Omental fat pad (tissue), 4 donors: ENCODE measurements at places on chromosomes 1 and 21. TPM values are rescaled to one million over a fixed set of nuclear protein-coding genes. Genes with fewer than 3 reads are reported as not detected.

- DNase-seq, result no peak
These were observed 20.8 kb upstream of the SDC3 start for GRCh38 chr1:30929135-30929889.

- DNase-seq, result no peak
These were observed 21.1 kb upstream of the LAMC2 start for GRCh38 chr1:183164963-183165362.

Gene PKNOX1
- total RNA-seq, result 27.7 TPM

- DNase-seq, result no peak
These were observed 56.6 kb upstream of the VTCN1 start for GRCh38 chr1:117267232-117267774.

DNA sequence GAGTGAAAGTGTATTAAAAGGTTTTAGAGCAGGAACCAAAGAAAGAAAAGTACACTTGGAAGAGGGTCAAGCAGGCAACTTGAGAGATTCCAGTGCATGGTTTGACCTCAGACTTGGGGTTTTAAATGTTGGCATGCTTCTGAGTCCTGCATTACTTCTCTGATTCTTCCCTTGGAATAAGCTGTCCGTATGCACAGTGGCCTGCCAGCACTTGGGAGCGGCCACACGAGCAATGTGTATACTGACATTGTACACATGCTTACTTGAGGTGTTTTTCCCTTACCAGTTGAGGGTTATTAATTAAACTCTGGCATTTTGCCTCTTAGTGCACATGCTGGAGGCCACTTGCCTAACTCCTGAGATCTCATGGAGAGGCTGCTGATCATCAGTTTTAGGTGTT is 786.6 kb upstream of the RGS18 start:
- DNase-seq, result no peak

GRCh38 chr21:25507522-25507921 is 99.8 kb downstream of the MRPL39 start:
- DNase-seq, result no peak

Gene SRGAP2C
- total RNA-seq, result 28.1 TPM

Gene SELENOF
- 120 TPM for total RNA-seq

- DNase-seq, result no peak
These were observed 3.1 kb downstream of the PTGFRN start for GRCh38 chr1:116912846-116913245.

DNA sequence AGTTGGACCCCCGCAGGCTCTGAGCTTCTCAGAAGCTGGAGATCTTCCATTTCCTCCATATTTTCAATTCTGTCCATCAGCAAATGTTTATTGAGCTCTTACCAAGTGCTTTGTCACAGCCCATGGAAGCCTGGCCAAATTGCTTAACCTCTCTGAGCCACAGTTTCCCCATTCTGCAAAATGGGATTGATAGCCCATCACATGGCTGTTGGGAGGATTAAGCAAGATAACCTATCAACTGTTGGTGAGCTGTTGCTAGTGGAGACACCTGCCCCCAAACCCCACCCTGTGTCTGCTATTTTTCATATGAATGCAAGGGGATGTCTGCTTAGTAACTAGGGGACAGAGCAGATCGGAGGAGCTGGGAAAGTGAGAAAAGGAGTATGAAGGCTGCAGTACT is 38.3 kb downstream of the CD34 start:
- DNase-seq, result no peak

DNA sequence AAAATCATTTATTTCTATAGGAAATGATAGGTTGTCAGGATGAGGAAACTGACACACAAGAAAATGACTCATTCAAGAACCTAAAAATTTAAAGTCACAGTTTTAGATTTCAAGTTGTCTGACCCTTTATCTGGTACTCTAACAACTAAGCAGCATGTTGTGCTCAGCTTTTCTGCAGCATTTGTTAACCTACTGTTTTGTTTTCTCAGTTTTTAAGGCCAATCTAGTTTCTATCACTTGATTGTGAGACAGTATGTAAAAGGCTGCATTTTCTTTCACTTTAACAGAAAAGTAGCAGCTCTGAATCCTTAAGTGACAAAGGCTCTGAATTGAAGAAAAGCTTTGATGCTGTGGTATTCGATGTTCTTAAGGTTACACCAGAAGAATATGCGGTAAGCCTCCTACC is 59.1 kb downstream of the RALGPS2 start:
- no peak for DNase-seq

GRCh38 chr1:115732316-115732715 is 36.2 kb downstream of the CASQ2 start:
- no peak for DNase-seq

DNA sequence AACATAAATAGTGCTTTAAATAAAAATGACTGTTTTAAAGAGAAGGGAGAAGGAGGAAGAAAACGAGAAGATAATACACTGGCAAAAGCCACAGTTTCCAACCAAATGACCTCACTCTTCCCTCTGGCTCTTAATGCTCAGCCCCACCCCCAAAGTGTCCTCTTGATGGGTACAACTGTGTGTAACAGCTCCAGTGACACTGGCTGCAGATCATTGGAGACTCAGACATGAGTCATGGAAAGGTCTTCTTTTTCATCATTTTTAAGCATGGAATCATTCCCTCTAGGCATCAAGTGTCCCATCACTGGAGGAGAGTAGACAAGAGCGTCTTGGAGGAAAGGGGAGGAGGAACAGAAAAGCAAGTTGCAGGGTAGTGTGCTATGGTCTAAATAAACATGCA is 333.0 kb downstream of the PAPPA2 start:
- DNase-seq, result no peak

Gene LEPR
- total RNA-seq, result 17.1 TPM

- DNase-seq, result no peak
These were observed 23.7 kb upstream of the PLPPR4 start for GRCh38 chr1:99240621-99241020.

Gene TNFRSF8
- 5.8 TPM for total RNA-seq

GRCh38 chr1:85677656-85678055 is 30.6 kb downstream of the ZNHIT6 start:
- DNase-seq, result no peak

Gene SV2A
- 0.48 TPM for total RNA-seq

GRCh38 chr1:167551362-167551761 is 2.2 kb downstream of the CREG1 start:
- DNase-seq, result no peak

DNA sequence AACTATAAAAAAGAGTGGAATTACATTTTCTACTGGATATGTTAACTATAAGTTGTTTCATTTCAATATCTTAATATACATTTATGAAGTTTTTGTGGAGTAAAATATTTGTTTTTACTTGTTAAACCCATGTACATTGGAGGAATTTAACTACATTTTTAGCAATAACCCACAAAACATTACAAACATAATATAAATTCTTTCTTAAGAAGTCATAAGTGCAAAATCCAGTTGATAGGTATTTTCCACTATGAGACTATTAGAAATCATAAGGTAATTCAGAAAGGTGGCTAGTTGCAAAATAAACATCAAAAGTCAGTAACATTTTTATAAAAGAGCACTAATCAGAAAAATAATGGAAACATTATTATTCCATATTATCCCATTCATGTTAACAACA is 73.9 kb upstream of the RRP15 start:
- DNase-seq, result no peak

DNA sequence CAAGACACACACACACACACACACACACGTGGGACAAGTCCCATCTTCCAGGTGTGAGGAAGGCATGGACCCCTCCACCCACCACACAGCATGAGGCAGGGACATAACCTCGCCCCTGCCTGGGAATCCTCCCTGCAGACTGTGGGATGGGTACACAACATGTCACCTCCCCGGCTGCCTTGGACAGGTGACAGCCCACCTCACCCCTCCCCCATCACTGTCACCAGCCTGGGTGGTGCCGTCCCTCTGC is 40.7 kb downstream of the AHDC1 start:
- no peak for DNase-seq

GRCh38 chr1:87346130-87346814 is 17.6 kb downstream of the LMO4 start:
- DNase-seq, result no peak

Gene PRR9
- not detected for total RNA-seq

GRCh38 chr1:199867601-199868000 is 159.9 kb upstream of the NR5A2 start:
- no peak for DNase-seq

GRCh38 chr1:7366955-7367665 is 404.0 kb upstream of the VAMP3 start:
- no peak for DNase-seq

GRCh38 chr1:239387304-239388158 is 1.2 kb downstream of the CHRM3 start:
- no peak for DNase-seq

DNA sequence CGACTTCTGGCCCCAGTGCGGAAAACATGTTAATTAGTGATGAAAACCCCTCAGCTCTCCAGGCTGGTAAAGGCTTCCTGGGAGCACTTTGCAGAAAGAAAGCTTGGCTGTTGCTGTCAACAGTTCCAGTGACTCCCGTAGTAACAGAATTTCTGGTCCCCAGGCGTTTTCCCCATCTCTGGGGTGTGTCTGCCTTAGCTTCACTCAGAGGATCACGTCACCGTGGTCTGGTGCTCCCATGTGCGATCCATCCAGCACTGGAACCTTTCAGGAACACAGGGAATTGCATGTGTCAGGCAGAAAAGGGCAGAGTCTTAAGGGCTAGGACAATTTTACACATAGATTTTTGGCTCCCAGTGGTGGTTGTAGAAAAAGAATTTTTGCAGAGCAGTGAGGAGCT is 470.4 kb upstream of the USP24 start:
- DNase-seq, result no peak

Gene HES2
- not detected for total RNA-seq

- no peak for DNase-seq
These were observed 648.3 kb upstream of the BRINP3 start for GRCh38 chr1:191125950-191126349.

DNA sequence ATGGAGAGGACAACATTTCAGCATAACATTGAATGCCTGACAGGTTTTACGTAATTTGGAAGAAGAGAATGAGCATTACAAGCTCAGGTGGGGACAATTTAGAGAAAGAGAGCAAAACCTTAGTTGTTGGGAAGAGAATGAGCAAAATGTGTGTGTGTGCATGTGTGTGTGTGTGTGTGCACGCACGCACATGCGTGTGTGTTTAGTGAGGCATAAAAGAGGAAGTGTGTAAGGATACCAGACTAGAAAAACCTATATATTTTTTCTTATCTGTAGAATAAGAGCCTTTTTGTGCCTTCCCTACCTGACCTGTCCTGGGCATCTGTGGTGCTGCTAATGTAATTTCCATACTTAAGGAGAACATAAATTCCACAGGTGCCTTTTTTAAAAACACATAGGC is 99.0 kb upstream of the PLXNA2 start:
- no peak for DNase-seq

Gene ATP1A1
- 490 TPM for total RNA-seq

Gene TRIM45
- total RNA-seq, result 1.1 TPM

Gene TMEM54
- 27.7 TPM for total RNA-seq

Gene HSD3B2
- total RNA-seq, result not detected

DNA sequence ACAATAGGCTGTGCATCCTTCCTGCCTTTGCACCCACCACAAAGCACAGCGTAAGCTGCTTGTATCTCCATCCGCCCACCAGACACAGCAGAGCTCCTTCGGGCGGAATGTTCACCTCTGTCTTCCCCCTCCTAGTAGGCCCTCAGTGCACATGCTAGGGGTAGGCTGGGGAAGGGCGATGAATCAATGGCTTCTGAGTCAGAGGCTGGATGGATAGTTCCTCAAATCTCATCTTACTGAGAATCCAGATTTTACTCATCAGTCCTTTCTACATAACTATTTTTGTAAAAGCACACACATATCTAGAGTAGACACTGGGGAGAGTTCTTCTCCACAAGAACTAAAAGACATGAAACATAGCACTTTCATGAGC is 73.8 kb downstream of the BCAR3 start:
- DNase-seq, result no peak

Gene GSTM1
- not detected for total RNA-seq

- DNase-seq, result no peak
These were observed 104.8 kb upstream of the C1orf174 start for GRCh38 chr1:4004635-4005430.

Gene HES3
- total RNA-seq, result not detected

Gene DDR2
- 164 TPM for total RNA-seq

DNA sequence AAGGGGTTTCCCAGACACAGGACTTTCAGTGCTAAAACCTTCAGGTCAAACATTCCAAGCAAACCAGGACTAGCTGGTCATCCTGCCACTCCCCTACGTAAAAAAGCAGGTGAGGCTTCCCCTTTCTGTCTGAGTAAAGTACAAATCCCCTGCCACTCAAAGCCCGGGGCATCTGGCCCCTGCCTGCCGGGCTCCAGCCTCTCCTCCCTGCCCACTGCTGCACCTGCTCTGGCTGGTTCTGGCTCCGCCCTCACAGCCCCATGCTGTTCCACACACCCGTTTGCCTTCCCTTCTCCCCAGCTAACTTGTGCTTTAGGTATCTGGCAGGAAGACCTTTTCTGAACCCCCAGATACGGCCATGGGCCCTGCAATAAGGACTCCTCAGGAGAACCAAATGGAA is 23.3 kb upstream of the S100A7 start:
- no peak for DNase-seq

DNA sequence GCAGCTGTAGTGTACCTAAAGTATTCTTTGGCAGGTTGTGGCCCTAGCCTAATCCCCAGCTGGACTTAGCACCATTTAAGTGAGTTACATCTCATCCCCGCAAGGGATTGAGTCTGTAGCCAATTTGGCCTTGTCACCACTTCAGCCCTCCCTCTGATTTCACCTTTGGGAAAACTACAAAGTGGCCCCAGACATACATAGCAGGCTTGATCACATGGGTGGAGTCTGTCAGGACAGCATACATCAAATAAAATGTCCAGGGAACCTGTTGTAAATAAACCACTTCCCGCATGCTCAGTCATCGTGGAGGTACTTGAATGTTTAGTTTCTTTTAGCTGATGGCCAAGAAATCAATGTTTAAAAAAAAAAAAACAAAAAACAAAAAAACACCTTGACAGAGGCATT is 142.5 kb downstream of the DHRS3 start:
- no peak for DNase-seq

DNA sequence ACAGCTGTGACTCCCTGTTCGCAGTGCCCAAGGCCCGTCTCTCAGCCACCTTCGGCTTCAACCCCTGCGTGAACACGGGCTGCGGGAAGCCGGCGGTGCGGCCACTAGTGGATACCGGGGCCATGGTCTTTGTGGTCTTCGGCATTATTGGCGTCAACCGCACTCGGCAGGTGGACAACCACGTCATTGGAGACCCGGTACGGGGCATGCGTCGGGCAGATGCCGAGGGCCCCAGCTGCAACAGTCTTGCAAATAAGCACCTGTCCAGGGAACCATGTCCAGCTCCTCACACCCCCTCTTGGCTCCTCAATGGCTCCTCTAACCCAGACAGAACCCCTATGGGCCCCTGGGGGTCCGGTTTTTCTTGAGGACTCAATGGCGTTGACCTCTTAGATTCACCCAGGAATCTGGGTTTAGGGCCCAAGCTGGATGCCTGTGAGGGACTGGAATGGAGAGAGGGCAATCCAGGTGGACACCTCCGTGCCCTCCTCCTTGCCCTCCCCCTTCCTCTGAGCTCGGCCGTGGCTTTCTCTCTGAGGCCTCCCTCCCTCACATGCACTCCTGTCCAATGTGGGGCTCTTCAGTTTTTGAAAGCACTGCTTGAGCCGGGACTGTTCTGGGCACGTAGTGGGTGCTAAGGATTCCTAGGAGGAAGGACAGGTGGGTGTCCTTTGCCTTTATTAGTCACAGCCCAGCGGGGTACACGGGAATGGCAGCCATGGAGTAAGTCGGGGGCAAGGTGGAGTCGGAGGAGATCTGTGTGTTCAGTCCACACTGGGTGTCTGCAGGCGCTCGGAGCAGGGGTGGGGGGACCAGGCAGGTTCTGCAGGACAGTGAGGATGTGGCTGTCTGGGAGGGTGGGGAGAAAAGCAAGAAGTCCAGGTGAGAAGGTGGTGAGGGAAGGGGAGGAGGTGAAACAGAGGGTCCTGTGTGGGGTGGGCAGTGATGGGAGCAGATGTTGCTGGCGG is 51.1 kb downstream of the DISP3 start:
- DNase-seq, result no peak
